A549 (cell line): ENCODE measurements at places on chromosomes 1 and 21.

- DNase-seq, result no peak
Observed at GRCh38 chr1:29333008-29333407, 96.7 kb downstream of the PTPRU start.

GRCh38 chr1:167137332-167137781 lies 43.5 kb downstream of the STYXL2 start:
- no peak for DNase-seq

- DNase-seq, result peak; percentile 19
Observed at GRCh38 chr1:226568077-226568831, 19.7 kb downstream of the STUM start.

GRCh38 chr1:176619261-176619660 lies 156.3 kb downstream of the PAPPA2 start:
- no peak for DNase-seq

DNA sequence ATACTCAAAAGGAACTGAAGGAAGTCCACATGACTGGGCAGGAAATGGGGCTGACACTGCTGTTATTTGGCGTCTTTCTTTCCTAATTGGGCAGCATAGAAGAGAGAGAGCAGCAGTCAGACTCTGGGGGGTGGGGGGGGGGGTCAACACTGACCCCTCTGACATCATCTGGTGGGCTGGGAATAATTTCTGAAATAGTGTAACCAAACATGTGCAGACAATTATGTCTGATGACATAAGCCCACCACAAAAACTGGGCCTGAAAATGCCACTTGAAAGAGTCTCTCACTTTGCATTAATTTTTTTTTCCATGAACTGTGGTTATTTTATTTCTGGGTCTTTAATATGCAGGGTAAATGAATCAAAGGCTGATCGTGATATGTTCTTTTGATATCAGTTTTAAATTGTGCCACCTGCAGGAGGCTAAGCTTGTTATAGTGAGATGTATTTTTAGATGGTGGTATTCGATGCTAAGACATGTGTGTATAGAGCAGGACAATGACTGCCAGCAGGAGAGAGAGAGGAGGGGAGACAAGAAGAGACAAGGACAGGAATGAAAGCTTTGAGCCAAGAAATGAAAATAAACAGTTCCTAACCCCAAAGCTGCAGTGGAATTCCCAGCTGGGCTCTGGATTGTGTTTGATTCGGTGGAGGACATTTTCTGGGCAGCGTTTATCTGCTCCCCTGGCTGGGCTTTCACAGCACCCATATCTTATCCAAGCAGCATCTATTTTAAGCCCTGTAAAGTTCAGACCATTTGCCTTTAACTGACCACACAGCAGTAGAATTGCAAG lies 264.7 kb downstream of the PBX1 start:
- no peak for DNase-seq

DNA sequence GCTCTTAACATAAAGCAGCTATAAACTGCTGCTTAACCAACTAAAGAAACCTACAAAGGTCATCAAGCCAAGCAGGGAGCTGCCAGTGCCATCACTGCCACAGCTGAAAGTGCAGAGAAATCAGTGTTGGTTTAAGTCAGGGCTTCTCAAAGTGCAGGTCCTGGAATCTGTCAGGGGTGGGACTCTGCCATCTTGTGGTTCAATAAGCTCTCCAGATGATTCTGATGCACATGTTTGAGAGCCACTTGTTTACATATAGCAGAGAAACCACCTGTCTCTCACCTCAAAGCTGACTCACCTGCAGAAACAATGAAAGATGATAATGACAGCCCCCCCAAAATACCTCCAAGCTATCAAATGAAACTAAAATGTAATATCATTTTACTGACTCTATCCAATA lies 49.3 kb downstream of the SH3GLB1 start:
- peak; percentile 35 for DNase-seq

- no peak for DNase-seq
Observed at GRCh38 chr1:45016767-45017166, 4.7 kb downstream of the UROD start.

DNA sequence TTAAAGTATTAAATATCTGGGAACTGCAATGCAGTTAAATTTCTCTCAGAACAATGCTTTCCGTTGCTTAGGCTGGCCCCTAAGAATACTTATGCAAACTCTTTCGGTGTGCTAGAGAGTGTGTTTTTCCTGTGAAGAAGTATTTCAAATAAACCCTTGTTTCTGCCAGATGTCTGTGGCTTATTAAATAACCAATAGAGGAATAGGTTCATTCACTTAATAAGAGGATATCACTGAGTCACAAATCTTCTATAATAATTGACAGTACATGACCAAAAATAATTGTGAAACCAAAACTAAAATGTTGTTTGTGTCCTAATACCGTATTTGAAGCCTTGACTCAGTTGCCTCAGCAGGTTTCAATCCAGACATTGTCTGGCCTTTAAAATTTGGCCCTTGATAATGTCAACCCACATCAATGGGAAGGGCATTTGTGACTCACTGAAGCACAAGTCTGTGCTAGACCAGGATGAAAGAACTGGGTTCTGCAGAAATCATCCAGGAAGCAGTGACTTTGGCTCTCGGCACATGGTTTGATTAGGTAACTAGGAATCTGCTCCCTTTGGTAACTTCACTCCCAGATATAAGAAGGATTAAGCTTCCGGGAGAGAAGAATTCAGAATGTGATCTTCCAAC lies 104.2 kb upstream of the BARHL2 start:
- no peak for DNase-seq

- DNase-seq, result no peak
Observed at GRCh38 chr1:33442141-33442540, 11.2 kb upstream of the PHC2 start.

DNA sequence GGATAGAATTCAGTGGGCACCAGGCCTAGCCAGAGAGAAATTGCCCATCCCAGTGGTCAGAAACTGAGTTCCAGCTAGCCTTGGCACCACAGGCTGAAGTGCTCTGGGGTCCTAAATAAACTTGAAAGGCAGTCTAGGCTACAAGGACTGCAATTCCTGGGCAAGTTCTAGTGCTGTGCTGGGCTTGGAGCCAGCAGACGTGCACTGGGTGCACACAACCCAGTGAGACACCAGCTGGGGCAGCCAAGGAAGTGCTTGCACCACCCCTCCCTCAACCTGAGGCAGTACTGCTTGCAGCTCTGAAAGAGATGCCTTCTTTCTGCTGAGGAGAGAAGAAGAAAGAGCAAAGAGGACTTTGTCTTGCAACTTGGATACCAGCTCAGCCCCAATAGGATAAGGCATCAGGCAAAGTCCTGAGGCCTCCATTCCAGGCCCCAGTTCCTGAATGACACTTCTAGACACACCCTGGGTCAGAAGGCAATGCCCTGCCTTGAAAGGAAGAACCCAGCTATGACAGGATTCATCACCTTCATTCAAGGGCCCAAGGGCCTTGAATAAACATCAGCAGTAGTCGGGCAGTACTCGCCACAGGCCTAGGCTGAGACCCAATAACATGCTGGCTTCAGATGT lies 55.1 kb downstream of the OVGP1 start:
- DNase-seq, result no peak

DNA sequence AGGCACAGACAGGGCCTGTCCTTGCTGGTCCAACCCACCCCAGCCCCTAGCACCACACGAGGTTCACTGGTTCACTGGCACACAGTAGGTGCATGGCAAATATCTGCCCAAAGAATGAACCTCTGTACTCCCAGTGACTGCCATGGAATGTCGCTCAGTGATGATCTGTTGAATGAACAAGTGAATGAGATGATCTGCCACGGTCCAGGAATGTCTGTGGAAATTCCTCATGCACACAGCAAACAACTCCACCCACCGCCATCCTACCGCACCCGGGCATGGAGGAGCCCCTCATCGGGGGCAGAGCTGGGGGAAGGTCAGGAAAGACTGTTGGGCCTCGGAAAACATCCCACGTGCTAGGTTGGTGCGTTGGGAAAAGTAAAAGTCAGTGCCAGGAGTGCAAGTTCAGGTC lies 1.7 kb downstream of the HSPG2 start:
- DNase-seq, result no peak

DNA sequence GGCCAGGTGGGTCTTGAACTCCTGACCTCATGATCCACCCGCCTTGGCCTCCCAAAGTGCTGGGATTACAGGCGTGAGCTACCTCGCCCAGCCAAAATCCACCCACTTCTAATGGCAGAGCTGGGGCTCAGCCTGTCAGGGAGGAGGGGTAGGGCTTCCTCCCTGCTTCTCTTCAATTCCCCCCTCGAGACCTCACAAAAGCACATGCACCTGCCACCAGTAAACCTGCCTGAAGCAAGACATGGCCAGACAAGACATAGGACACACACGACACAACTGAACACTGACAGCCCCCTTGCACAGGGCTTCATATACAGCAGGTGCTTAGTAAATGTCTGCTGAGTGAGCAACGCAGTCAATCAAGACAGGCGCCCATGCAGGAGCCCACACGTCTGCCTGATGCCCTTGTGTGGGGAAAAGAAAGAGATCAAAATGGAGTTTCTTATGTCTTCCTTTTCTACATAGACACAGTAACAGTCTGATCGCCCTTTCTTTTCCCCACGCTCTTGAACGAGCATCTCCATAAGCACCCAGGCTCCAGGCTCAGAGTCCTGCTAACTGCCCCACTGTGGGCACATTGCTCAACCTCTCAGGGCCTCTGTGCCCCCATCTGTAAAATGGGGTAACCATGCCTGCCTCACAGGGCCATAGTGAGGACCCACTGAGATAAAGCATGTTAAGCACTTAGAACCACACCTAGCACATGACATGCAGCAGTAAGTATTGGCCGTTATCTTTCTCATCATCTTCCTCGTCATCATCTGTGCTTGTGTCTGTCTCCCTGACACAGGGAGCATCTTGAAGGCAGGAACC lies 8.8 kb downstream of the SDC3 start:
- DNase-seq, result no peak

- no peak for DNase-seq
Observed at GRCh38 chr1:192832492-192832891, 23.7 kb downstream of the RGS2 start.

DNA sequence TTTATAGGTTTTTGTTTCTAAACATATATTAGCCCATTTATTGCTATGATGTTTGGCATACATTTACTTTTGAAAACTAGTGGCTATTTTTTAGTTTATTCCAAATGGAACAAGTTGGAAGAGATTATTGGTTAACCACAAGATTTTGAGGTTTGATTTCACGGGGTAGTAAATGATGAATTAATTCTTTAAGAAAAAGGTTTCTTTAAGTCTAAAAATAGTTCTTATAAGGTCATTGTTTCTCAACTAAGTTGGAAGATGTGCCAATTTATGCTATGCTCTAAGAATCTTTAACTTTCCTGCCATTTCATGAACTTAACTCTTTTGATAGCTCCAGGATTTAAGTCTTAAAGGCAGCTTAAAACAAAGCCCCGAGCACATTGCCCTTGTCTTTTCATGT lies 183.8 kb downstream of the LMO4 start:
- no peak for DNase-seq

- DNase-seq, result no peak
Observed at GRCh38 chr21:44394733-44395132, 41.3 kb downstream of the TRPM2 start.

GRCh38 chr1:228452194-228453021 lies 34.8 kb upstream of the RNF187 start:
- DNase-seq, result peak; percentile 21

DNA sequence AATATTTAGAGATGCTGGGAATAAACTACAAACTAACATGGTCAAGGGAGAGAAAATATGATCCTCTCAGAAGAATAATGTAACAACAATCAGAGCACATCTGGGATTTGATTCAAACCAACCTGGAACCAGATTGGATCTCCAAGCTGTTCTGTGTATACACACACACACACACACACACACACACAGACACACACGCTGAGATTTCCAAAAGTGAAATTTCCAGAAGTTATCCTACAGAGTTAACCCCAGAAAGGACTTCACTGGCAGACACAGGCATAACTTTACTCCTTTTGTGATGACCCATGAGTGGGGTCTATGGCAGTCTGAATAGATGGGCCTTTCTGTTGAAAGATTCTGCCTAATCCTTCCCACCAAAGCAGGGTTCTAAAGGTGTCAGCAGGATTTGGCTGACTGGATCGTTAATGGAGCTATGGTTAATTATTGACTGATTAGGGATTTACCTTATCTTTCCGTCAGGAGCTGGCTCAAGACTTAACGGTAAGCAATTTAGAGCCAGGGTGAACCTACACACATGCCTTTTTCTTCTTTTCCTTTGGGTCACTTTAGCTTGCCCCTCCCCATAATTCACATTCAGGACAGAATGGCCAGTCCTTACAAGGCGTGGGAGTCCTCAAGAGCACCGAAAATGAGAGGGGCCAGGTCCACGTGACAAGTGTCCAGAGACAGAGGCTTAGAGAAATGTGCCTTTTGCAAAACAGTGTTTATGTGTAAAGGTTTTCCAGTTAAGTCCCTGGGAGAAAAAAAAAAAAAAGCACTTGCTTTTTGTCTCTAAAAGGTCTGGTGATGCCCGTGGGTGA lies 10.9 kb upstream of the PROX1 start:
- DNase-seq, result no peak

GRCh38 chr1:167630568-167631385 lies 745 bp downstream of the RCSD1 start:
- no peak for DNase-seq

DNA sequence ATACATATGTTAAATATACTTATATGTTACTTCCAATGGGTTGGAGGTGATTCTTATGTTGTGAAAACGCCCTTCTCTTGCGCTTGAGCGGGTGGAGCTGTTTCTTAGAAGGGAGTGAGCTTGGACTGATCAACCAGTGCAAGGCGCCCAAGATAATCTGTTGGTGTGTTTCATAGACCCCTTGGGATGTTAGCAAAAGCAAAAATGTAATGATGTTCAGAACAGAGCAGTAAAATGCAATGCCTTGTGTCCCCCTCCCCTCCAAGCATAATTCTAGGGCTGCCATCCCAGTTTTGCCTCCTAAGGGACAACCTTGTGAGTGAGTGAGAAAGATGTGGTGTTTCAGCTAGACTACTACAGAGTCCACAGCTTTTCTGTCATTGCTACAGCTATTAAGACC lies 6.2 kb upstream of the CD34 start:
- DNase-seq, result no peak

DNA sequence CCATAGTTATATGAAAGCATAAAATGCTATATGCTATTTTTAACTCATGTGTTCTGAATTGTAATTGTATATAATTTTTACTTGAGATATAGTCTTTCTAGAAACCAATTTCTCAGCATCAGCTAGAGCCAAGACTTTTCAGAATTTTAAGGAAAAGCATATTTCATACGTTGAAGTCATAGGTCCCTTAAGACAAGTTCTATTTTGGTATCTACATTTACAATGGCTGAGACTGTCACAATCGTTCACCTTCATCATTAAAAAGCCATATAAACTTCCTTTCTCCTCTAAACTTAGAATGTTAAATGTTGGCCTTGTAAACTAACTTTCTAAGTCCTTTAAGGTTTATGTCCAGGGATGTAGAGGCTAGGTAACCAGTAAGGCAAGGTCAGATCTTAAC lies 104.1 kb downstream of the LRRC40 start:
- DNase-seq, result no peak

GRCh38 chr1:89555550-89555949 lies 30.9 kb downstream of the LRRC8B start:
- DNase-seq, result no peak

DNA sequence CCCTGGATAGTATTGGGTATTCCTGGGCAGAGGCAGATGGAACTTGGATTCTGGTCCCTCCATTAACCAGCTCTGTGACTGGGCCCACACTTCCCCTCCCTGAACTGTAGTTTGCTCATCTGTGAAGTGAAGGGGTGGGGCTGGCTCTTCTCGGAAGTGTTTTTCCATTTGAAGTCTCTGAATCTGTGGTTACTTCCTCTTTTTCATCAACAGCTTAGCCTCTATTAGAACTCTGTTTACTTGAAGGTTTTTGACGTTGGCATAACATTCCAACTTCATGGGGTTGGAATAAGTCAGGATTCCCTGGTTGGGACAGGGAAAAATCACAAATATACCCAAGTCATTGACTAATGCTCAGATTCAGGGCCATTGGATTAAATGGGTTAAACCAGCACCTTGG lies 3.6 kb downstream of the KIAA0040 start:
- no peak for DNase-seq

- DNase-seq, result no peak
Observed at GRCh38 chr1:32768110-32768850, 48.9 kb downstream of the YARS1 start.
